ENCODE measurements at places on chromosomes 7 and 10.

DNA sequence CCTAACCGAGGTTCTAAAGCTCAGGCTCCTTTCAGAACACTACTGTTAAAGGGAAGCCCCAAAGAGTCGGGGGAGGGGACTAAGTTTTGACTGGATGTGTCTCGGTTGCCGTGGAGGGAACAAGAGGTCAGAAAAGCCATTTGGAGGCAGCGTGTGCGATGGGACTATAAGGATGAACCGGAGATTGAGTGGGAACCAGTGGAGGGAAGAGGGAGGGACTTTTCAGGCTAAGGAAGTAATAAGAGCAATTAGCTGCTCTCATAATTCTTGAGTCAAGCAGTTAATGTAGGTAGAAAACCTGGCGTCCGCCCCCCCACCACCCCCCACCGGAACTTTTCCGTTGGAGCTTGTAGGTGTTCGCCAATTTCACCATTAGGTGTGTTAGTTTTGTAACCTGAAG, 491 bp upstream of the AKAP9 start:
- peak; percentile 63 for DNase-seq

- peak; percentile 76 for DNase-seq
Observed at GRCh38 chr10:80196270-80196949, 8.9 kb downstream of the ANXA11 start.

GRCh38 chr10:35124540-35124939, 2.1 kb upstream of the CREM start:
- no peak for DNase-seq

DNA sequence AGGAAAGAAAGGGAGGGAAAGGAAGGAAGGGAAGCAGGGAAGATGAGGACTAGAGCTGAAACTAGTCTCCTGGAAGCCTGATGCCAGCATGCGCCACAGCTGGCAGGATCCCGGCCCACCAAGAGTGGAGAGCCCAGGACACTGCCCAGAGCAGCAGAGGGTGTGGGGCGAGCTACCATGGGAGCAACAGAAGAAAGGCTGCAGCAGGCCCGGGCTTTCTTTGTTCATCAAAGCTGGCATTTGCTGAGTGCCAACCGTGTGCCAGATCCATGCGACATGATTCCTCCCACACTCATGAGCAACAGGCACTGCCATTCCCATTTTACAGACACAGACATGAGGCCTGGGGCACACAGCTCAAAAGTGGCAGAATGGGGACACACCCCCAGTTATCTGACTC, 68.9 kb downstream of the FAM53B start:
- DNase-seq: no peak

- no peak for DNase-seq
Observed at GRCh38 chr7:115941703-115942268, 88.8 kb downstream of the TFEC start.

DNA sequence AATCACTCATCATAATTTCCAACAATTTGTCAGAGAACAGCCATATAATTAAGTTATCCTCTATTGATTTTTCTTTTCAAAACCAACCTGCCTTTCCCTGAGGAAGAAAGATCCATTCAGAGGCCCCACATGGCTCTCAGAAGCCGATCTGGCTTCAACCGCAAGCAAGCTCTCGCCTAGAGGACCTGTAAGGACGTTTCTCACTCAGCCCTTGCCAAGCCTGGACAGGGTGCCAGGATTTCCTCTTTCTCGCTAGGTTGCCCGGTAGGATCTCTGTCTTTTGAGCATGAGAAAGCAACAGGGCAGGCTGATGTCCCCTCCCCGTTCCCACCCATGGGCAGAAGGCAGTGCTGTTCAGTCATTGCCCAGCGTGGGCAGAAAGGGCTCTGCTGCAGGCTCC, 13.0 kb downstream of the AIFM2 start:
- DNase-seq: no peak

DNA sequence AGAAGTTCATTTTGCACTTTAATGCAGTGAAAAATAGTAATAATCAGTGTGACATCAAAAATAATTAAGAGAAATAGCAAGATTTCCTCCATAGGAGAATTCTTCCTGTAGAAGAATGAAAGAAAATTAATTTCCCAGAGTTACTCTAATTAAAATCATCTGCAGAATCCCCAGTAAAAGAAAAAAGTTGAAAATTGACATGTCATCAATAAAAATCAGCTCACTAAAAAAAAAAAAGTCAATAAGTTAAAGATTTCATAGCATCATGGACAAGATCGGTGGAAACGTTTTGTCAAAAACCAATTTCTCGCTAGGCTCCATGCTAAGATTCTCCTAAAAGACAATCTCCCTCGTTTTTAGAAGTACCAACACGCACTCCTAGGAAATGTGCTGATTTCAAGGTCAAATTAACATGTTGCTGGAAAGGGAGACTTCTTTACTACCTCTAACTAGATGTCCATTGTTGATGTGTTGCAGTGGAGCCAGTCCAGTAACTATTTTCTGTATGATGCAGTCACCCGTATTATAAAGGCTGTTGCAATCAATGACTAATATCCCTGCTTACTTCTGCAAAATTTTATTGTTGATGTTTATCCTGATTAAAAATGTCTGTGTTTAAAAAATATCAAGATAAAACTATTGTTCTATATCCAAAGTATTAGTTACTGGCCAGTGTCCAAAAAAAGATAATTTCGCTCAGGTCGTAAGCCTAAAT, 591.9 kb upstream of the MGMT start:
- DNase-seq: no peak

DNA sequence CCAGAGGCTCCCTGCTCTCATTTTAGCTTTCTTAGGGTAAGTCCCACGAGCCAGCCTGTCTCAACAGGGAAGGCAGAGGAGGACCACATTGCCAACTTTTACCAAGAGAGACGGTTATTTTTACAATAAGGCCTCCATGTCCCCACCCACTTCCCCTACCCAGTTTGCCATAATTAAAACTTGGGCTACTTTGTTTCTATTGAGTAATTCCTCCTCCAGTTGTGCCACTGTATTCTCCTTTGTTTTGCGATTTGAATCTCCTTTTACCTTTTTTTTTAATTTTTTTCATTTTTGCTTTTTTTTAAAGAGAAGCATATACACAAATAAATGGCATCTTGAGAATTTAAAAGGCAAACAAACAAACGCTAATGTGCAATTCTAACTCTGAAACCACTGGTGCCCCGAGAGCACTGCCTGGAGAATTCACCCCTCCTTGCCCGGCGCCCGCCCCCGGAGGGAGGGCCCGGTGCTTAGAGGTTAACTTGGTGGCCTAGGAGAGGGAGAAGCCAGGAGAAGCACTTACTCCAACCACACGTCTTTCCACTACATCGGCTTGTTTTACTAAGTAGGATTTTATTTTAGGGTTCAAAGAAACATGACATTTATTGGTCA, 282.3 kb downstream of the USP6NL start:
- DNase-seq: no peak

- DNase-seq: no peak
Observed at GRCh38 chr10:80996615-80997193, 459.0 kb downstream of the SH2D4B start.

- no peak for DNase-seq
Observed at GRCh38 chr7:8092140-8092539, 123.5 kb downstream of the GLCCI1 start.

DNA sequence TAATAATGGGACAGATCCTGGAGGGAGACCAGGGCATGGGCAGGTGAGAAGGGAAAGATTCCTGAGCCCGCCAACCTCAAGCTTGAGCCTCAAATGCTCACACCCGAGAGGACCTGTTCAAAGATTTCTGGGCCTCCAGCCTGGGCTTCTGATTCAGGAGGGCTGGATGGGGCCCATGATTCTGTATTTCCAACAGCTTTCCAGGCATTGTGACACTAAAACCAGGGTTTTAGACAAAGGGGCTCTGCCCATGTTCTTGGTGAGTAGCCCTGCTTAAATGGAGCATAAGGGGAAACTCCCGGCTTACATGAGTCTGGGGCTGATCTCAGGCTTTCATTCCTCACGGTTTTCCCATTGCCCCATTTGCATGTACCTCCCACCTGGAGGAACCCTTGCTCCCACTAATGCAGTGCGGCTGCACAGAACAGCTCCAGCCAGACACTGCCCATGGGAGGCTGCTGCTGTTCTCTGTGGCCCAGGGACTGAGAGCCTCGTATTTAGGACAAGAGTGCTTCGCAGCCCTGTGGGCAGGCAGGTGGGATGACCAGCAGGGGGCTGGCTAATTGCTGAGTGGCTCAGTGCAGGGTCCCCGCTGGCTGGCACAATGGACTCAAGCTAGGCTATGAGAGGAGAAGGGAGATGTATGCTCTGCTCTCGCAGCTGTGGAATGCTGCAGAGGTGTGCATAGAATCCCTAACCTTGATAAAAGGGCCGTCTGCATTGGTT, 135.3 kb upstream of the COBL start:
- no peak for DNase-seq

DNA sequence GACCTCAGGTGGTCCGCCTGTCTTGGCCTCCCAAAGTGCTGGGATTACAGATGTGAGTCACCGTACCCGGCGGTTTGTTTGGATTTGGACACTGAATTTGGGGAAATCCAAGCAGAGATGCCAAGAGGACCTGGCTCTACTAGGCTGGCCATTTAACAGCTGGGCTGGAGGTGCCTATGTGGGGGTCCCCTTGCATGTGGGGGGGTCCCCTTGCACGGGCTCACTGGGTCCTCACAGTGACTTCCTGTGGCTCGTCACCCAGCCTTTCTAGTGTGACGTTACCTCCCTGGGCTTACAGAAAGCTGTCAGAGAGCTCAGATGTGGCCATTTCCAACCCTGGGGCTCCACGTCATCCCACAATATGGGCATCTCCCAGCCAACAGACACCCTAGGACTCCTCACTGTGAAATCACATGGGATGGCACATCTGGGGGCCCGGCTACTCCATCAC, 49.3 kb upstream of the GNA12 start:
- no peak for DNase-seq

DNA sequence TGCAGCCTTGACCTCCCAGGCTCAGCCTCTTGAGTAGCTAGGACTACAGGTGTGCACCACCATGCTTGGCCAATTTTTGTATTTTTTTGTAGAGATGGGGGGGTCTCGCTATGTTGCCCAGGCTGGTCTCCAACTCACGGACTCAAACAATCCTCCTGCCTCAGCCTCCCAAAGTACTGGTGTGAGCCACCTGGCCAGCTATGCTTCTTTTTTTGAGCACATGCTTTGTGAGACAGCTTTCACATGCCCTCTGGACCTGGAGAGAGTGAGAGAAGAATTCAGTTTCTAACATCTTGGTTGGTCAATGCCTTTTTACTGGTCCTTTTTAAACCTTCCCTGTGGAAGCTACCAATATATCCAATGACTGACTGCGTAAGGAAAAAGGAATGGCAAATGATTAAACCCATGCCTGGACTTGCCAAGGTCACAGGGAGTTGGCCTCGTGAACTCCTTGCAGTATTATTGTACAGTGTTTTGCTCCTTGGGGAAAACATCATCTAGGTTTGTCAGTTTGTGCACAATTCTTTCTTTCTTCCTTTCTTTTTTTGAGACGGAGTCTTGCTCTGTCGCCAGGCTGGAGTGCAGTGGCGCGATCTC, 6.2 kb upstream of the FOXK1 start:
- no peak for DNase-seq

DNA sequence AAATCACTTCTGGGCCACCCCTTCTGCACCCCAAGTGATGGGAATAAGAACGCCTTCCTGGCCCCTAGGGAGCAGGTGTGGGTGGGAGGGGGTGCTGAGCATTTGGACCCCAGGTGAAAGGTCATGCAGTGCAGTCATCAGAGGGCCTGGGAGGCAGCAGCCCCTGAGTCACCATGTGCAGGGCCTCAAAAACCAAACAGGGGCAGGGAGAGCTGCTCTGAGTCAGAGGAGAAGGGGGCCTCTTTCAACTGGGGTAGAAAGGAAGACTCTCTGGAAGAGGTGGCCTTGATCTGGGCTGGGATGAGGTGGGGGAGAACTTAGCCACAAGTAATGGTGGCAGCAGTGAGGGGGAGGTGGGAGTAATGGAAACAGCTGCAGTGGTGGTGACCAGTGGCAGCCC, 164.3 kb downstream of the BUB3 start:
- no peak for DNase-seq

DNA sequence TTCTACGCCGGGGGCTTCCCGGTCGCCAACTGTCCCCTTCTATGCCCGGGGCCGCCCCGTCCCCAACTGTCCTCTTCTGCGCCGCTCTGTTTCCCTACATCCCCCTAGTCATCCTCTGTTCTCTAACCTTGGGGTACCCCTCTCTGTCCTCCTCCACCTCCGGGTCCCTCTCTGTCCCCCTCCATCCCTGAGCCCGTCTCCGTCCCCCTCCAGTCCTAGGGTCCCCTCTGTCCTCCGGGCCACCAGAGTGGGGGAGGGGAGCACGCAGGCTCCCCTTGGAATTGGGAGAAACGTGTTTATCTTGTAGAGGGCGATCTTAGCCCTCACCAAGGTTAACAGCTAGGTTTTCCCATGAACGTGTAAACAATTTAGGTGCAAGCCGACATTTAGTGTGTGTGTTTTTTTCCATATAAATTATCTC, 852 bp upstream of the KLF6 start:
- no peak for DNase-seq

GRCh38 chr10:84269162-84269561, 24.3 kb downstream of the RGR start:
- DNase-seq: no peak

DNA sequence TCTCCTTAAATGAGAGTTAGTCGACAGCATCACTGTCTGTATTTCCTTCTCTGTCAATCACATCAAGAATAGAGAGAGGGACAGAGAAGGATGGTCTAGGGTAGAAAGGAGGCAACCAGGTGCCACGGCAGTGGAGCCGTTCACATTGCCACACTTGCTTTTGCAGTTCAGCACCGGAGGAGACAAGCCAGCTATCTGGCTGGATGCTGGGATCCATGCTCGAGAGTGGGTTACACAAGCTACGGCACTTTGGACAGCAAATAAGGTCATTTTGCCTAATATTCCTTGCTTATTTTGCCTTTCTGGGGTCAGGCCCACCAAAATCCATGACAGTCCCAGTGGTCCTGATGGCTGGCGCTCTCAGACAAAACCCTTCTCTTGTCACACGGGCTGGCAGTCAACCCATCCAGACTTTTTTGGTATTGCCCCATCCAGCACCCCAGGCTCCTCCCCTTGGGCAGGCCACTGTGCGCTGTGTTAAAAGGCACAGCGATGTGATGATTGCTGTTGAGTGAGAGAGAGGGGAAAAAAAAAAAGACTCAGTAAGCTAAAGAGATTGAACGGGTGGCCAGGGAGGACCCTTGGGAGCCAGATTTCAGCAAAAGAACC, 8.4 kb downstream of the CPA2 start:
- no peak for DNase-seq

DNA sequence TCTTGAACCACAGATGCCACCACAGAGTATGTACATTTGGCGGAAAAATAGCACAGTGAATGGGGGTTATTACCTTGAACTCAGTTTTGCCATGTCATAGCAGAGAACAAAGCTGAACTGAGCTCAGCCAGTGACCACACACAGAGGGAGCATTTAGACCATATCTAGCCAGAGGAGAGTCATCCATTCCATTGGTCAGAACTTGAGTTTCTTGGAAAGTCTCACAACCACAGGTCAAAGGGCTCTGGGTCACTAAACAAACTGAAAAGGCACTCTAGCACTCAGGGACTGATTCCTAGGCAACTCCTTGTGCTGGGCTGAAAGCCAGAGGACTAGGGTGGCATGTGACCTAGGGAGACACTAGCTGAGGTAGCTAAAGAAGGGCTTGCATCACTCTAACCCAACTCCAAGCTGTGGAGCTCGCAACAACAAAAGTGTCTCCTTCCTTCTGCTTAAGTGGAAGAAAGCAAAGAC, 239.7 kb upstream of the SEMA3D start:
- DNase-seq: no peak

- DNase-seq: no peak
Observed at GRCh38 chr10:21649454-21649872, 115.4 kb downstream of the MLLT10 start.

GRCh38 chr10:30378201-30378995, 29.3 kb upstream of the MTPAP start:
- DNase-seq: no peak

GRCh38 chr7:158809596-158809995, 19.7 kb downstream of the ESYT2 start:
- DNase-seq: no peak

All from NCI-H526 treated with DMSO at 0.1 percent for 48 hours (cell line).